Activated T-cell treated with anti-CD3 and anti-CD28 coated beads, Interleukin-2, amount 50 U/mL, for 4 hours (primary cell): ENCODE measurements at places on chromosomes 3 and 15. TPM values are rescaled to one million over a fixed set of nuclear protein-coding genes. Genes with fewer than 3 reads are reported as not detected.

Gene CLDN16
- total RNA-seq: not detected

Gene APH1B
- total RNA-seq: 4.2 TPM

Gene GAP43
- total RNA-seq: not detected

Gene GCNT3
- not detected for total RNA-seq

Gene IL20RB
- 1.5 TPM for total RNA-seq

Gene CHL1
- total RNA-seq: not detected

Gene TRNT1
- 42.8 TPM for total RNA-seq

- no peak for DNase-seq
These were observed 32.6 kb downstream of the BLM start for GRCh38 chr15:90749754-90750153.

- DNase-seq: no peak
These were observed 245.7 kb downstream of the ADAMTSL3 start for GRCh38 chr15:83899670-83900069.

DNA sequence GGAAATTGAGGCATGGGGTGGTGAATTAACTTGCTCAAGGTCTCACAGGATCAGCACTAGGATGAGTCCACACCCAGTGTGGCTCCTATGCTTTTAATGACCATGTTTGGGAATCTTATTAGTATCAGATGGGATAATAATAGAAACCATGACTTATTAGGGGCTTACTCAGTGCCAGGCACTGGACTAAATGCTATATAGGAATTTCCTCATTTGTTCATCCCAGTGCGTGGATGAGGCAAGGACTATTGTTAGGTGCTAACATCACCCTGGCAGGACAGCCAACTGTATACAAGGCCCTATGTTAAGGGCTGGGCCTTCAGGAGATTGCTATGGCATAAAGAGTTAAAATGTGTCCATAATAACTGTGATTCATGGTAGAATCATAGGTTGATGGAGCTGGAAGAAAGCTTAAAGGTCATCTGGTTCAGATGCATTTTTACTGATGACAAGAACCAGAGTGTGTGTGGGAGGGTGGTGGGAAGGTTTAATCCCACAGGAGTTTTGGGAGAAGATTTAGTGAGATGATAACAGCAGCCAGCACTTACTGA lies 4.7 kb upstream of the FEM1B start:
- DNase-seq: no peak

DNA sequence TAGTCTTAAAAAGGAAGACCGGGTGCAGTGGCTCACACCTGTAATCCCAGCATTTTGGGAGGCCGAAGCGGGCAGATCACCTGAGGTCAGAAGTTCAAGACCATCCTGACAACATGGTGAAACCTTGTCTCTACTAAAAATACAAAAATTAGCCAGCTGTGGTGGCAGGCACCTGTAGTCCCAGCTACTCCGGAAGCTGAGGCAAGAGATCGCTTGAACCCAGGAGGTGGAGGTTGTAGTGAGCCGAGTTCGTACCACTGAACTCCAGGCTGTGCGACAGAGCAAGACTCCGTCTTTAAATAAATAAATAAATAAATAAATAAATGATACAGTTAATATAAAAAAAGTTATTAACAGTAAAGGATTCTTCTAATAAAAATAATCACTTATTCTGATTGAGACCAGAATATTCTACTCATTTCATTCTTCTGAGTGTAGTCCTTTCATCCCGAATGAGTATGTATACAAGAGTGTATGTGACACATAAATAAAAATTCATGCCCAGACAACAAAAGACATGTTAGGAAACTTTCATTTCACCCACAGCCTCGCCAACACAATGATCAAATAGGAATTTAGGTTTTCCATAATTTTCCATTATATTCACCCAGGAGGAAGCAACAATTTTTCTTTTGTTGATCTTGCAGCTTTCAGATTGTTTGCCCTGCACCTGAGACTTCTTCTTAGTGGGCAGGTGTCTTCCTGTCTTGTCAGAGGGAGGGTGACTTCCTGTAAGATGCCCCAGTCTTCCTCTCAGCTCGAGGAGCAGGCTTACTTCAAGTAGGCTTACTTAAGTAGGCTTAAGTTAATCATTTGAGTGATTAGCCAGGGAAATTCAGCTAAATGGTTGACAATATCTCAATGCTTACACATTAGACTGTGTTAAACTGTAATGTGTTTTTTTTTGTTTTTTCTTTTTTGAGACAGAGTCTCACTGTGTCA lies 7.8 kb upstream of the NUP210 start:
- DNase-seq: peak; percentile 28

- DNase-seq: no peak
These were observed 101.6 kb downstream of the MOBP start for GRCh38 chr3:39569095-39569494.

DNA sequence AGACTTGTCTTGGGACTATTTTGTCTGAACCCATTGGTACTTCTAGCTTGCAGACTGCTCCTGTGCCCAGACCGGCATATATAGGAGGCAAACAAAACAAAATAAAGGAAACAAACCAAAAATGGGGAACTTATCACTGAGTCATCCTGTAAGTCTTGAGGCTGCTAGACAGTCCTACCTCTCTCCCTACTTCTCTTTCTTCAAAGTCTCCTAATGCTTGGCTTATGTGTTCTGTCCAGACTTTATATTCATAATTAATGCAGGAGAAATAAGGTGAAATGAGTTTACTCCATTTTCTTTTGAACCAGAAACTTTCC lies 266.2 kb downstream of the ZNF385D start:
- no peak for DNase-seq

GRCh38 chr3:155313300-155313699 lies 19.8 kb upstream of the STRIT1 start:
- DNase-seq: no peak

DNA sequence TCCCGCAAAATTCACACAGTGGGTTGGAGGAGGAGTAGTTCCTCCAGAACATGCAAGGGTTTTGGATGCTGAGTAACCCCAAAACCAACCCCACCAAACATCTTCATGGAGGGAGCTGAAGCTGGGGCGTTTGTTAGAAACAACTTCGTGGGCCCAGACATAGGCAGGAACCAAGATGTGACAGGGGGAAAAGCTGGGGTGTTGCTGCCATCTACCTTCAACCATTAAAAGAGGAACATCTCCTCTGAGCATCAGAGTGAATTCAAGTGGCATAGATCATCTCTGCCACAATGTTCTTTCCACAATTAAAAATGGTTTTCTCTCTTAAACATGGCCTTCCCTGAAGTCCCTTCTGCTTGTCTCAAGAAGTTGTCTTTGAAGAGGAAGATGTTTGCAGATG lies 20.5 kb downstream of the SIDT1 start:
- DNase-seq: peak; percentile 12

GRCh38 chr3:191721990-191722389 lies 261.0 kb downstream of the PYDC2 start:
- no peak for DNase-seq

- DNase-seq: no peak
These were observed 75.6 kb upstream of the SNTN start for GRCh38 chr3:63576846-63577245.

DNA sequence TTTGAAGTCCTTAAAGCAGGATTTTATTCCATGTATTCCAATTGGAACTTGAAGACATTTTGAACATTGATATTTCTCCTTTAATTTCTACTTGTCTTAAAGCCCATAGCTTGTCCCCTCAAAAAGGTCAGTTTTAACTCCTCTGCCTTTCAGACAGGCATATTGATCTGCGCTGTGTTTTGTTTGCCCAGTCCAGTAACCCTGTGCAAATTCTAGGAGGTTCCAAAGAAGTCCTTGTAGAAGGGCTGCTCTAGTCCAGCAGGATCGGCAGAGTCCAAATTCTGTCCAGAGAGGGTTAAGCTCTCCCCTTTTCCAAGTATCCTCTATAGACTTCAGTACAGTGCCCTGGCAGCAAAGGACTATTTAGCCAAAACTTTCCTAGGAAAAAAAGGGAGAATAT lies 105.6 kb upstream of the MANF start:
- no peak for DNase-seq

- no peak for DNase-seq
These were observed 135.1 kb upstream of the ICE2 start for GRCh38 chr15:60614028-60614427.

DNA sequence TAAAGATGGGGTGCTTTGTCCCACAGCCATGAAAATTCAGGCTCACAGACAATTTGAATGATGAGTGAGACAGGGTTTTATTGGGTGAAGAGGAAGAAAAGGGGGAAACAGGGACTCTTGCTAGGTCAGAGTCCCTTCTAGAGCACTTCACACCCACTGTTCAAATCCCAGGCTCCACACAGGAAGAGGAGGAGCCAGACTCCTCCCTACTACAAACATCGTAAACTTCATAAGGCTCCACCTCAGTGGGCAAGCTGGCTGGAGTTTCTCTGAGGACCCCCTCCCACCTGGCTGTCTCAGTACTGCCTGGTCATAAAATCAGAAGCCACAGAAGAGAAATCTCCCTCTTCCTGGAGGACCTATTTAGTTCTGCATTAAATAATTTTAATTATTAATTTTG lies 80.3 kb upstream of the KCNMB2 start:
- no peak for DNase-seq

DNA sequence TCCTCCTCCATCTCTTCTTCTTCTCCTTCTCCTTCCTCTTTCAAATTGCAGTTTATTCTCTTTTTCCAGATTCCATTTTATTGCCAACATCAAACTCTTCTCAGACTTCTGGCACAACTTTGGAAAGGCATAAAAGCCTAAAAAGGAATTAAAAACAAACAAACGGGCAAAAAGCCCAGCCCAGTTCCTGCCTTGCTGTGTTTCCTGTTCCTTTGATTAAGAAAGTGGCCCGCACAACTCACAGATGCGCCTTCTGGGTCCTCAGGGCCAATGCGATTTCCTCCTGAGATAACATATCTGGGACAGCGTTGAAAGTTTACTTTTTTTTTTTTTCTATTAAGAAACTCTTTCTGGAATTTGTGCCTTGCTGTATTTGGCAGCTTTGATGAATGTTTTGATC lies 158.7 kb upstream of the UBE3A start:
- DNase-seq: no peak

- DNase-seq: no peak
These were observed 252.2 kb downstream of the FAM43A start for GRCh38 chr3:194937882-194938321.

DNA sequence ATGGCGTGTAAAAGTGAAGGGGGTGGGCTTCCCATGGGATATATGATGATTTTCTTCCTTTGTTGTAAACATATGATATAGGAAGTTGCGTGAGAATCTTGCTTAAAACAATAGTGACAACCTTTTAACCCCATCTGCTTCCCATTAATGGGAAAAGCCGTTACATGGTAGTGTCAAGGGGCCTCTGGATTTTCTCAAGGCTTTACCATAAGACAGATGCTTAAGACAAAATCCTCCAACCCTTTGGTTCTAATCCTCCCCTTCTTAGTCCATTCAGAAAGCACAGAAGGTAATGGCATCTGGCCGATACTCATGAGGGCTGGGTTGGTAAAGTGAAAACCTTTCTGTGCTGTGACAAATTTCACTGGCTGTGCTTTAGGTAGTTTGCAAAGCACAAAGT lies 25.0 kb downstream of the DPH3 start:
- no peak for DNase-seq
